ENCODE measurements at places on chromosomes 5 and 9.

DNA sequence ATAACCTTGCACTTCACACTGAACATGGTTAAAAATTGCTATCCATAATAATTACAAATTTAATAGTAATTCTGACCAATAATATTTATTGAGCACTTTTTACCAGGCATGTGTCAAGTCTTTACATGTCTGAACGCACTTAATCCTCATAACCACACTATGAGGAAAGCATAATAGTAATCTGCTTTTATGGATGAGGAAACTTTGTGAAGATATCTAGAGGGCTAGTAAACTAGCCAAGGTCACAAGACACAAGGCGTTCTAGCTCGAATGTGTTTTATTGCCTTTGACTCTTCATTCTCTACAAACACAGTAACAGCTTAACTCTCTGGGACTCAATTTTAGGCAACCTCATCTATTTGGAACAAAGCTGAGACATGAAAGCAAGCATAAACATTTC, 205.1 kb downstream of the ARHGEF28 start:
- no peak for DNase-seq

- DNase-seq: no peak
Observed at GRCh38 chr9:131015876-131016397, 7.0 kb downstream of the LAMC3 start.

DNA sequence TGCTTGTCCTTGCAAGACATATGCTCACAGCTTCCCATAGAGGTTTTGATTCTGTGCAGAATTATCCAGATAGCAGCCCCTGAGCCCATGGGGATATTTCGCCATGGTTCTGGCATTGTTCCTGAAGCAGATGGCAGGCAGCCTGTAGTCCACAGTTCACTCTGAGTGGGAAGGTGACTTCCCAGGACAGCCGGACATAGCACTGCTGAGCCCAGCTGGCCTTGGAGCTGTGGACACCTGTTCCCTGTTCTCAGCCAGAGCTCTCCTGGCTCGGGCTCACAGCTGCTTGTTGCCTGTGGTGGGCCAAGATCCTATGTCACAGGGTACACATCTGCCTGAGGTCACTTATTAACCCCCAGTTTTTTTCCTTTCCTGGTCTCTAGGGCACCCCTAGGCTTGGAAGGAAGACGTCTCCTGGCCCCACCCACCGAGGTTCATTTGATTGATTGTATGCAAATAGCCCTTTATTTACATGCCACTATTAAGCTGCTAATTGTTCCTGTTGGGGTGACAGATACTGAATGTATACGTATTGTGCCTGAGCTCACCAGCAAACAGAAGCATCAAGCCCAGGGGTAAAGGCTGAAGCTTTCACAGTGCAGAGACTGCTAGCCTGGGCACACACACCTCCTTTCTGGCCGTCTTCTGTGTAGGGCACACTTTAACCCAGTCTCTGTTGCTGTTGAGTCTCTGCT, 96.6 kb upstream of the DMRT1 start:
- DNase-seq: no peak

DNA sequence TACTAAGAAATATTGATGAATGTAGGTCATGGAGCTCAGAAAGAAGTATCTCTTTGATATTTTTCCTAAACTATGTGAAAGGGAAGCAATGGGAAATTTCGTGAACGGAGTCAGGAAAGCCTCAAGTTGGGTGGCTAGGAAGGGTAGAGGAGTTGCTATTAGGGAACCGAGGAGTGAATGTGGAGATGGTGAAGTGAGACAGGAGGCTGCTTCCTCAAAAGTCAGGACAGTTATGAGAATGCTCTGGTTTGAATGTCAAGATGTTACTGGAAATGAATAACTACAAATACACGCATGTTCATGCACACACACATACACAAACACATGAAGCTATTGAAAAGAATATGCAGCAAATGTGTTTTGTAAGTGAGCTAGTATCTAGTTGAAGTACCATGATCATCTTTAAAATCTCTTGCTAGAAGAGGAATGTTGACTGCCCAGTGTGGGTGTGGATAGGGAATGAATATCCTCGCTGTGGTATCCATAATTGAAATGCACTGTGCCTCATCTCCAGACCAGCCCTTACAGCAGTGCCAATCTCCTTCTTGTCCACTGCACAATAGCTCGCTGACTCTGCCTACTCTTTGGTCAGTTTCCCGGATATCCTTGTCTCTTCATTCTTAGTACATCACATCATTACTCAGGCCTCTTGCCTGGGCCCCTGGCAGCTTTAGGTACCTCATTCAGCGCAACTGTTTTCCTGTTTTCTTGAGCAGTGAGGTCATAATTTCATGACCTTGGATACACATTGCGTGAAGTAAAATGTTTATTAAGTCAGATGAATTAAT, 21.9 kb upstream of the PDCD1LG2 start:
- DNase-seq: no peak

GRCh38 chr9:107492381-107492970, 2.9 kb upstream of the KLF4 start:
- no peak for DNase-seq

DNA sequence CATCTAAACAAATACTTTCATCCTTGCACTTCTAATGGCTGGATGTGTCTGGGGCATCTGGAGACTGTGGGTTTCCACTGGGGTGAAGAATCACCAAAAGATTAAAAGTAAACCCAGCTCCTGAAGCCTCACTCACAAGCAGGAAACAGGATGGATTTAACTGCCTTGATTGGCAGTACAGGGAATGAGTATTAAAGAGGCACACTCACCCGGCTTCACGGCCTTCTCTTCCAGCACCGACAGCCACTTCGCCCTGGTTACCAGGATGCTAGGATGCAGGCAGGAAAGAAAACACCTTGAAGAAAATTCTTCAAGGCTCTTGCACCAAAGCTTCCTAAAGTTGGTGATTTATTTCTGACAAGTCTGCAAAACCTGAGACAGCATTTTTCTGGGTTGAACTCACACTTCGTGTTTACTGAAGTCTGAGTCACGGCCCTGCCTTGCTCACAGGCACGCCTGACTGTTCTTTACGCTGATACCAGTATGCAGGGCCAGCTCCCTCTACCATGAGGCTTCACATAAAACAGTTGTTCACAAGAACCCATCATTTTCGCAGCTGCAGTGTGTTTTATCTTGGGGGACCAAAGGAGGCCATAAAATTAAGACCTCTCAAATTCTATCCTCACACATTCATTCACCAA, 56.5 kb upstream of the ZNF354A start:
- no peak for DNase-seq

- DNase-seq: no peak
Observed at GRCh38 chr5:116539222-116539621, 35.4 kb downstream of the SEMA6A start.

Measured in SK-N-DZ (cell line).